Bone marrow (tissue), 2 donors: ENCODE measurements at places on chromosomes 7 and 10.

DNA sequence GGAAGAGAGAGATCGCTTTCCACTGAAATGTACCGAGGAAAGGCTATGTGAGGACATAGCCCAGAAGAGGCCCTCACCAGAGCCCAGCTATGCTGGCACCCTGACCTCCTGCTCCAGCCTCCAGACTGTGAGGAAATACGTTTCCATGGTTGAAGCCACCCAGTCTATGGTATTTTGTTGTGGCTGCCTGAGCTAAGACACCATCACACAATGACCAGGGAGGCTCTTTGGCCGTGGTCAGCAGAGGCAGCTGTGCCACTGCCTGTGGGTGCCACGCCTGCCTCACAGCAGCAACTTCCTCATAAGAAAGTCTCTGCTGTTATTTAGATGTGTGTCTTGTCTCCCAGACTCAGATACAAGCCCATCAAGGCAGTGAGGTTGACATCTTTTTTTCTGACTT is 182.7 kb upstream of the PLXNA4 start:
- DNase-seq = no peak

GRCh38 chr10:454860-455259 is 234.6 kb downstream of the DIP2C start:
- no peak for DNase-seq

- no peak for DNase-seq
Measured at GRCh38 chr7:77855371-77856083, 57.0 kb downstream of the PHTF2 start.

GRCh38 chr10:99532687-99533495 is at the start of gene NKX2-3:
TSS of gene NKX2-3 (plus strand) at chr10:99532942. CDS start at chr10:99533132, 190 bp downstream.
- peak; percentile 82 for DNase-seq

- DNase-seq = no peak
Measured at GRCh38 chr7:97075928-97076327, 41.6 kb upstream of the SDHAF3 start.

- DNase-seq = no peak
Measured at GRCh38 chr10:88270061-88270808, 312.9 kb downstream of the RNLS start.

- DNase-seq = no peak
Measured at GRCh38 chr7:36967387-36967786, 243.1 kb upstream of the AOAH start.

DNA sequence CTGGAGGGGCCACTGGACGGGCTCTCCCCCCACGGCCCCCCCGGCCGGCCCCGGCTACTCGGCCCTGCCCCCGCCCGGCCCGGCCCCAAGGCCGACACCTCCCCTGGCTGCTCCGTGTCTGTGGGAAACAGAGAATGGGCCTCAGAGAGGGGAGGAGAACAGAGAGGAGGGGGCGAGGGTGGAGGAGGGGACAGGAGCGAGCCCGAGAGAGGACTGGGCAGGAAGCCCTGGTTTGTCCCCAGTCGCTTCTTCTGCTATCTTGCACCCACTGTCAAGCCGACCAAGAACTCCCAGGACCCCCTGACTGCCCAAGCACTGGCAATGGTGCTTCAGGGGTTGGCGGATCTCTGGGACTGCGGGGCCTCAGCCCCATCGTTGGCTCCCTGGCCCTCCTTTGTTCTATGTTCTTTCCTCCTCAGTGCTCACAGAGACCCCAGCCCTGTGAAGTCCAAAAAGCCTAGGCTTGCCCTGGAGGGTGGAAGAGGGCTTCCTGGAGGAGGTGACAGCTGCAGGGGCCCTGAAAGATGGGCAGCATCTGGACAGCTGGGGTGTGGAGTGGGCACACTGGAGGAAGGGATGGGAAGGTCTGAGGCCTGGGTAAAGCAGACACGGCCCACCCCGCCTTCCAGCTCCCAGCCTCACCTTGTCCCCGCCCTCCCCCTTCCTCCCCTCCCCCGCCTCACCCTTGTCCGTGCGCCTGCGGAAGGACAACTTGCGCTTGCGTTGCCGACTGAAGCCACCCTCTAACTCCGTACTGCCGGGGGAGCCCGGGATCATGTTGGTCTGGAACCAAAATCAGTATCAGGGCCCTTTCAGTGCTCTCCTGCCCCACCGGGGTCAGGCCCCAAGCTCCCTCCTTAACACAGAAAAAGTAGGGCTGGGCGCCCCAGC is 30.1 kb downstream of the KCNH2 start:
- DNase-seq = no peak

DNA sequence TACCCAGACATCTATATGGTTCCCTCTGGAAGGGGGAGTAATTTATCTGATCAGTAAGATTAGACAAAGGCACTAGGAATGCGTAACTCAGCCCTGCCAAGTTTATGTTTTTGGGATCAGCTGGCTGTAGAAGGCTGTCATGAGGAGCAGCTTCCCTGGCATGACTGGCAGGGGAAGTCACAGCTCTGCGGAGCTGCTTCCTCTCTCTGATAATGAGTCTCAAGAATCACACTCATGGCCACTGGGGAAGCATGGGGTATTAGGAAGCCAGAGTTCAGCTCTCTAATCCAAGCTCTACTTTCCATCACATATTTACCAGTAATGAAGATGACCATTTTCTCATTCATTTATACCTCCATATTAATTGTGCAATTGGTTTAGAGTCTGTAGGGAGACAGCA is 758.9 kb downstream of the GRM8 start:
- no peak for DNase-seq

DNA sequence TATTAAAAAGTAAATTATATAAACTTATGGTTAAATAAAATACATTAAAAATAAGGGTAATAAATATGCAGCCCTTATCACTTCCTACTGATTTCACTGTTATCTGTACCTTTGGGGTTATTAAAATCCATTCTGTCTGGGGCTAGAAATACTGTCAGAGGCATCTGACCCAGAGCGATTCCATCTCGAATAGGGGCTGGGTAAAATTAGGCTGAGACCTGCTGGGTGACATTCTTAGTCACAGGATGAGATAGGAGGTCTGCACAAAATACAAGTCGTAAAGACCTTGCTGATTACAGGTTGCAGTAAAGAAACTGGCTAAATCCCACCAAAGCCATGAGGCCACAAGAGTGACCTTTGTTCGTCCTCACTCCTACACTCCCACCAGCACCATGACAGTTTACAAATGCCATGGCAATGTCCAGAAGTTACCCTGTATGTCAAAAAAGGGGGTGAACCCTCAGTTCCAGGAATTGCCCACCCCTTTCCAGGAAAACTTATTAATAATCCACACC is 77.6 kb downstream of the COBL start:
- no peak for DNase-seq

GRCh38 chr7:52163311-52163710 is 846.7 kb upstream of the COBL start:
- DNase-seq = no peak

DNA sequence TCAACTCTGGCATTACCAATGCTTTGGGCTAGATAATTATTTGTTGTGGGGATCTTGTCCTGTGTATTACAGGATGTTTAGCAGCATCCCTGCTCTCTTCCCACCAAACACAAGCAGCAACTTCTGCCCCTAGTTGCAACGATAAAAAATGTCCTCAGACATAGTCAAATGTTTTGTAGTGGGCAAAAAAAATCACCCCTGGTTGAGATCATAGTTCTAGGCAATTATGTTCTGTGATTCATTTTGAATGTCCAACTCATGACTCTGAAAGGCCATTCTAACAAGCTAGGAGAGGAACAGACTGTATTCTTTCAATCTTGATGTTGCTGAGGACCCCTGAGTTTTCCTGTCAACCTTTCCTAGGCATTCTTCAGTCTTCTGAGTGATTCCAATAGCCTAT is 79.5 kb downstream of the RTKN2 start:
- no peak for DNase-seq
